CD4-positive, alpha-beta T cell treated with Interferon alpha-2 for 1 hour (primary cell): ENCODE measurements at places on chromosomes 11 and 22.
A peak's percentile ranks its signal among the peaks of the same experiment; 100 is the strongest.

DNA sequence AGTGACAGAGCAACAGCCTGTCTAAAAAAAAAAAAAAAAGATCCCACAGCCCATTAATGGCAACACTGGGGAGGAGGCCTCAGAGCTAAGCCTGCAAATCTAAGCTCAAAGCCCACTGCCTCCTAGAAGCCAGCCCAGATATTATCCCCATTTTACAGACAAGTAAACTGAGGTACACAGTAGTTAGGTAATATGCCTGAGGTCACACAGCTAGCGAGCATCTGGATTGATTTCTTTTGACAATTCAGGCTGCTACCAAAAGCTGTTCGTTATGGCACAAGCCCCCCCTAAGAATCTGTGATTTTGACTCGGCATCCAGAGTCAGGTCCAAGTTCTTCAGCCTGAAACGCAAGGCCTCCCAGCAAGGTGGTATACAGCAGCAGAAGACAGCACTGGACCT, 13.7 kb downstream of the ELFN2 start:
- DNase-seq: no peak

- DNase-seq: peak; percentile 52
These were observed at the start of gene P2RY2 for GRCh38 chr11:73218106-73218829. TSS of gene P2RY2 (plus strand) at chr11:73218281. CDS start at chr11:73234160, 15,879 bp downstream.

DNA sequence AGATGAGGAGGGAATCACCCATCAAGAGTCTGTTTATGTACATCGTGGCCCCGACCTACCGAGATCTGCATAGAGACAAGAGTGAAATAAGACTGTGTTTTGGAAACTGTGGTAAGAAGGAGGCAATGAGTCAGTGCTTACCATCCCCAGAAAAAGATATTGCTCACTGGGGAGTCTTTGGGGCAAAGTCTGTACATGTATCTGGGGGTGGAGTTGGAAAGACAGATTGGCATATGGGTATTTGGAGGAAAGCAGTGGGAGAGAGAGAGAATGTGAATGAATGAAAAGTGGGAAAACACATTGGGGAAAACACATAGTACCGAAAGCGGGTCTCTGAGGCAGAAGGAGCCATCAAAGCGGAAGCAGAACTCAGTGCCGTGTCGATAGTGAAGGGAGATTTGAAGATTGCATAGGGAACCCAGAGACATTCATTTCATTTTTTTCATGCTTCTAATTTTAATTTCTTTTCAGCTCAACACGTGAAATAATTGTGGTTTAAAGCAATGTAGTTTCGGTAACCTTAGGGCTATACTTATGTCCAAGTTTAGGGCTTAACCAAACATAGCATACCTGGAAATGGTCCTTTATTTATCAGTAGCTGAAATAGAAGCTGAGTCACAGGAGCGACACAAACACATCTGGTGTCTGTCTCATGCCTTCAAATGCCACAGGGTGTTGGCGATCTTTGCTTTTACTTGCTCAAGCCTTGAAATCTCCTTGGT, 98.6 kb upstream of the CD44 start:
- peak; percentile 60 for DNase-seq

GRCh38 chr11:95268391-95268790, 37.4 kb upstream of the SESN3 start:
- DNase-seq: no peak

DNA sequence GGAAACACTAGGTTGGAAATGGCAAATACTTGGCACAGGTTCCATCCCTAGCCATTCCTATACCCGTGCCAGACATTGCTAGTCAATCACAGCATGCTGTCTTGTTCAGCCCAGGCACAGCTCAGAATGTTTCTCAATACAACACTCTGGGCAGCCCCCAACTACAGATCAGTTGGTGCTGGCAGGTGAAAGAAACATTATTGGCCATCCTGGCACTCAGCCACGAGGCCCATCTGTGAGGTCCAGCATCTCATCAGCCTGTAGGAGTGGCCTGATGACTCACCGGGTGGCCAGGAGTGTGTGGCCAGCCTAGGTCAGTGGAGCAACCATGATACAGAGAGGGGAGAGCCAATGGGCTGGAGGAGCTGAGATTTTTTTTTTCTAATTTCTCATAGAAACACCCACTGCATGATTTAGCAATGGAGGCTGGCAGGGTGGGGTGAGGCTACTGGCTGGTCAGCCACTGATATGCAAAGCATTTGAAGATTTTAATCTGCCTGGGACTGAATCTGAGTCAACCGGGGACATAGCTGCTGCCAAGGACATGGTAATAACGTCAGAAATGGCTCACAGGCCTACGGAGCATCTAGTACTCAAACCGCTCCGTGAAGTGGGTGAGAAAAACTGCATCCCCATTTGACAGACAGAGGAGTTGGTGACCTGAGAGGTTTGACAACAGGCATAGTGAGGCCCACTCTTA, 5.4 kb downstream of the MYO18B start:
- no peak for DNase-seq

DNA sequence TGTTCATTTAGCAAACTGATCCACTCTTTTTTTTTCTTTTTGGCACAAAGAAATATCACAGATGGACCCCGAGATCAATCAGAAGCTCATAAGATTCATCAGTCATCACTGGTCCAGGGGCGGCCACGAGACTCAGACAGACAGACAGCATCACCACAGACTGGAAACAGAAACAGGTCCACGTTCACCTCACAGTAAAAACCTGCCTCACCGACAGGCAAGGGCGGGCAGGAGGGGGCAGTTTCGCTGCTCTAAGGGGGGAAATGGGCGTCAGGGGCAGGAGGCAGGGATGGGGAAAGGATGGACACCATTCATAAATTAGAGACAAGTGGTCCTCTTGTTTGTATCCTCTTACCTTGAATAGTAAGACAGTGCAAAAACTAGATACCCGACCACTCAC, 16.5 kb downstream of the CHST1 start:
- no peak for DNase-seq

DNA sequence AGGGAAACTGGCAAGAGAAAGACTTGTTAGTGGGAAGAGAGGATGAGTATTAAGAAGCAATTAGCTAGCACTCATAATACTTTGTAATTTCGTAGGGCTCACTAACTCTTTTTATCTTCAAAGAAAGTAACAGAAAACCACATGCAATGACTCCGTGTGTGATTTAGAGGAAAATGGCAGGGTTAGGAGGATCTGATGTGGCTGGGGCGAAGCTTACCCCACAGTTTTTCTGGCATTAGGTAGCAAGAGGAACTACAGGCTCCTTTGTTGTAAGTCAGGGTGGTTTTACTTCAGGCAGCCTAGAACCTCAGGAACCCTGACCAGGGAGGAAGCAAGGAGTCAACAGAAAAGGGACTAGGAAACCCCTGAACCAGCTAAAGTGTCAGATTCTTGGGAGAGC, 89.7 kb downstream of the SPON1 start:
- no peak for DNase-seq

DNA sequence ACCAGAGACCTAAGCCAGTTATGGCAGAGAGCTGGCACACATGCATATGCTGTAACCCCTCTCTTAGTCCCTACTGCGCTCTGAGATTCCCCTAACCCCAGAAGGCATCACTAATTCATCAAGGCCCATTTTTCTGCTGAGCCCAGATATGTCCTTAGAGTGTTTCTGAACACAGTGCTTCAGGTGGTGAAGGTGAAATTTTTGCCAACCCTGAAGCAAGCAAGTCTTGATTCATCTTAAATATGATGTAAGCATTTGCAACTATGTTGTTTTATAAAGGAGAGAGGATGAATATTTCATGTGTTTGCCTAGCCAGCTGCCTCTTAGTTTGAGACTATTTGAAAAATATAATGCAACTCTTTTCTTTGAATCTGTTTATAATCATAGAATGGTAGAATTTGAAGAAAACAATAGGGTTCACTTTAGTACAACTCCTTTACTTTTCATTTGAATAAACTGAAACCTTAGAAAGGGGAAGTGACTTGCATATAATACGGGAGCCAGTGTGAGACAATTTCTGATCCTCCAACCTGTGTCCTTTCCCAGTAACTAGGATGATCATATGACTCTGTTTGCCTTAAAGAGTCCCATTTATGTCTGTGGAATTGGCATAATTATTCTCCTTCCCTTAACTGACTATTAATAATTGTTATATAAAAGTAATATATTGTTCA, 194.3 kb upstream of the MTNR1B start:
- DNase-seq: no peak

- DNase-seq: no peak
These were observed 129.5 kb downstream of the MICAL2 start for GRCh38 chr11:12239804-12240371.

DNA sequence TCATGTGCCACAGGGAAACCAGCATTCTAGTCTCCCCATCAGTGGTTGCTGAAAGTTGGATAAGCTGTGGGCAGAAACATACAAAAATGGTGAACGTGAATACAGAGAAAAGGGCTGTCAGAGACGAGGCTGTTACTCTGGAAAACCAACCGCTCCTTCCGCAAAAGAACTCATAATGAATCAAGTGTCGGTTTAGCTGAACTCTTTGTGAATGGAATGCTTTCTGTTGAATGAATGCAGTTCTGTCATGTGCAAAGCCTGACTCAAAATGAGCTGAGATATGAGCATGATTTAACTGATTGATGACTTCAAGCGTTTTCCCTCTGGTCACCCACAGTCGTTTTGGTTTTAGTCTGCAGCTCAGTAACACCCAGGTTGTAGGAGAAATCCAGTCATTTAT, 298.3 kb downstream of the ETS1 start:
- DNase-seq: no peak

GRCh38 chr22:45218976-45219375, 21.7 kb downstream of the KIAA0930 start:
- peak; percentile 20 for DNase-seq

GRCh38 chr11:8100605-8101004, 19.6 kb downstream of the TUB start:
- DNase-seq: no peak

GRCh38 chr11:118608360-118609227, 1.2 kb downstream of the PHLDB1 start:
- DNase-seq: peak; percentile 84

- DNase-seq: no peak
These were observed 1031.8 kb downstream of the NTM start for GRCh38 chr11:132402071-132402684.

GRCh38 chr11:87440076-87440770, 402.5 kb downstream of the TMEM135 start:
- no peak for DNase-seq

GRCh38 chr11:19772480-19772879, 59.8 kb downstream of the NAV2 start:
- no peak for DNase-seq

- no peak for DNase-seq
These were observed 149.8 kb upstream of the MPPED2 start for GRCh38 chr11:30735946-30736345.

GRCh38 chr11:94457118-94458029, 36.3 kb downstream of the MRE11 start:
- no peak for DNase-seq

DNA sequence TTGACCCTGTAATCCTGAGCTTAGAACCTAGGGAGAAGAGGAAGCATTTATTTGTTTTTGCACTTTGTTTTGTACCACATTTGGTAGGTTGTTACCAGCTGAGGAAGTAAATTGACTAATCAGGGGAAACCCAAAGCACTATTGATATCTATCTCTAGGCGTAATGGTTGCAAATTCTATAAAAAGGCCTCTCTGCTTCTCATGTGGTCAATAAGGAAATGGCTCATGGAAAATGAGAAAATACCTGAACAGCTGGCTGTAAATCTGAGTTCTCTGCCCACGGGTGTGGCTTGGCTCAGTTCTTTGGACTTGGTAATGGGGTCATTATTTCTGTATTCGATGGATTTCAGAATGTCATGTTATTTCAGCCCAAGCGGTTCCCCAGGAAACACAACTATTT, 42.4 kb downstream of the BARX2 start:
- no peak for DNase-seq

GRCh38 chr22:45867118-45867905, 109.7 kb downstream of the WNT7B start:
- DNase-seq: no peak

GRCh38 chr11:125892071-125892470, 4.6 kb downstream of the HYLS1 start:
- no peak for DNase-seq

GRCh38 chr11:1892116-1892515, 421 bp upstream of the PRR33 start:
- no peak for DNase-seq

- no peak for DNase-seq
These were observed 14.3 kb upstream of the ARRB1 start for GRCh38 chr11:75365711-75366181.

GRCh38 chr22:41048791-41049717, 43.3 kb upstream of the EP300 start:
- no peak for DNase-seq

GRCh38 chr22:39454385-39454871, 2.4 kb upstream of the MGAT3 start:
- no peak for DNase-seq

GRCh38 chr11:64409707-64410403, 50.9 kb downstream of the RPS6KA4 start:
- no peak for DNase-seq

GRCh38 chr11:2139621-2140337, 590 bp upstream of the IGF2 start:
- no peak for DNase-seq

DNA sequence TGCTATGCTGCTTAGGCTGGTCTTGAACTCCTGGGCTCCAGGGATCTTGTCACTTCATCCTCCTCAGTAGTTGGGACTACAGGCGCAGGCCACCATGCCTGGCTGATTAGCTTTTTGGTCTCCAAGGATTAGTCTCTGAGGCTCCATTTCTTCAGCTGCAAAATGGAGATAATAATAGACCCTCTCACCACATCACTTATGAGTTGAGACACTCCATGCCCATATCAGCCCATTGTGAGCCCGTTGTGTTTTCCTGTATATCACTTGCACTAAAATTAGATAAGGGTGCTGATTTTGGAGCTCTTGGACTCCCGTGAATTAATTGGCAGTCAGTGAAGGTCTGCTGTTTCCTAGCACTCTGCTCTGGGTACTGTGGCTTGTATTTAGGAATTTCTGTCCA, 36.0 kb downstream of the DEPDC5 start:
- no peak for DNase-seq

- DNase-seq: peak; percentile 29
These were observed 6.5 kb downstream of the MSANTD2 start for GRCh38 chr11:124793466-124794278.

DNA sequence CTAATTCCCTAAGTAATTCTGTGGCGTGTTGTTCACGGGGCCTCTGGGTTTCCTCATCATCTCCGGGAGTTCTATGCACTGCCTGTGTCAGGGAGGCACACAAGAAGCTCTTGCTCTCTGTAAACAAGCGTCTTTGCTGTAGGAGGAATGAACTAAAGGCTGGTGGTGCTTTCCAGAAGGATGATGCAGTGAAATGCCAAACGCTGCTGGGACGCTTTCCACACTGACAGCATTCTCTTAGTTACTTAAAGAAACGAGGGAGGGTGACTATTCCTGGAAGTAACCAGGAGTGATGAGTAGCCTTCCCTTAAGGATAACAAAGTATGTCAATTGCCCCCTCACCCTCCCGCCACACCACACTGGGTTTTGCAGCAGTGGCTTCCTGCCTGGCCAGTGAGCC, 38.5 kb upstream of the NUP50 start:
- no peak for DNase-seq

GRCh38 chr11:62601122-62601371, 618 bp downstream of the MTA2 start:
- DNase-seq: peak; percentile 58

GRCh38 chr11:11534981-11535380, 86.8 kb downstream of the GALNT18 start:
- DNase-seq: no peak

GRCh38 chr11:27217948-27218420, 145.0 kb downstream of the CCDC34 start:
- DNase-seq: no peak

- no peak for DNase-seq
These were observed 239.7 kb downstream of the CTTN start for GRCh38 chr11:70637949-70638583.
